ENCODE measurements at places on chromosomes 1 and 21.

DNA sequence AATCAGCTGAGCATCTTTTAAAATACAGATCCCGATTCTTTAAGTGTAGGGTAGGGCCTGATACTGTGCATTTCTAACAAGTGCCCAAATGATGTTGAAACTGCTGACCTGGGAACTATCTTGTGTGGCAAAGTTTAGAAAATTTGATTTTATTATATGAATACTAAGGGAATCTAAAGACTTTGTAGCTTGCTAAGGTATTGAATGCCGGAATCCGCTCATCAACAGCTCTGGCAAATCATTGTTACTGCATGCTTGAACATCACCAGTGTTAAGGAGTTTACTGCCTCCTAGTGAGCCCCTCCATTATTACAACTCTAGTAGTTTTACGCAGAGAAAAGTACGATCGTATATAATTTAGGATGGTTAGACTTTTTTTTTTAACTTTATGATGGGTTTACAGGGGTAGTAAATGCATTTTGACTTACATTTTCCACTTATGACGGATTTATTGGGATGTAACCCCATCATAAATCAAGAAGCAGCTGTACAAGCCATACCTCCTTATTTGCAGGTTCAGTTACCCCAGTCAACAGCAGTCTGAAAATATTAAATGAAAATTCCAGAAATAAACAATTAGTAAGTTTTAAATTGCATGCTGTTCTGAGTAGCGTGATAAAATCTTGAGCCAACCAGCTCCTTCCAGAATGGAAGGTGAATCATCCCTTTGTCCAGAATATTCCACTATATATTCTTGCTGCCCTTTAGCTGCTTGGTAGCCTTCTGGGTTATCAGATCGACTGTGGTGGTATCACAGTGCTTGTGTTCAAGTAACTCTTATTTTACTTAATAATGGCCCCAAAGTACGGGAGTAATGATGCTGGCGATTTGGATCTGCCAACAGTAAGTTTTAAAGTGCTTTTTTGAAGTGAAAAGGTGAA, 892 bp downstream of the TYW3 start:
- no peak for DNase-seq

DNA sequence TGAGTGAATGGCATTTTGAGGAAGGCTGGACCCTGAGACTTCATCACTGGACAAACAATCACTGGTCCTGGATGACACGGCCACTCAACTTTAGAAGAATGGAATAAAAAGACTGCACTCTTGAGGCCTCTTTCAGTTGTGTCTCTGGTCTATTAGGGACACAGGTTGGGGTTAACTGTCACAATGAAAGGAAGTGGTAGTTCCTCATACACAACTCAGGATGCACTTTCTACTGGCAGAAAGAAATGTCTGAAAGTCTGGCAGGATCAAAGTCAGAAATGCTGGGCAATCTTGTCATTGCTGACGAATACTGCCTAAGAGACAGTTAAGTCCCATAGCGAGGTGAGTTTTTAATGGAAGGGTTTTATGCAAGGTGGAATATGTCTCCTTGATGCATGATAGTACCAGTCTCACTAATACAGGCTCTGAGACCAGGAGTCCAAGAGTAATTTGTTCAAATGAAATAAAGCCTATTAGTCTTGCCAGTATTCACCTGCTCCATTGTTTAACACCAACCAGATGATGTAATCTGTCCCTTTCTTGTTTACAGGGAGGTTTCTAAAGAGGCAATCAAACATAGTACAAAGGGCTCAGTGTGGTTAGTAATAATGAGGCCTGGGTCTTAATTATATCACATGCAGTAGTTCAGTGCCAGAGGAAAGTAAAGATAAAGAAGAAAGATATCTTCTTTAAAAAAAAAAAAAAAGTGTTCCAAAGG, 11.2 kb upstream of the RRP15 start:
- DNase-seq = no peak

DNA sequence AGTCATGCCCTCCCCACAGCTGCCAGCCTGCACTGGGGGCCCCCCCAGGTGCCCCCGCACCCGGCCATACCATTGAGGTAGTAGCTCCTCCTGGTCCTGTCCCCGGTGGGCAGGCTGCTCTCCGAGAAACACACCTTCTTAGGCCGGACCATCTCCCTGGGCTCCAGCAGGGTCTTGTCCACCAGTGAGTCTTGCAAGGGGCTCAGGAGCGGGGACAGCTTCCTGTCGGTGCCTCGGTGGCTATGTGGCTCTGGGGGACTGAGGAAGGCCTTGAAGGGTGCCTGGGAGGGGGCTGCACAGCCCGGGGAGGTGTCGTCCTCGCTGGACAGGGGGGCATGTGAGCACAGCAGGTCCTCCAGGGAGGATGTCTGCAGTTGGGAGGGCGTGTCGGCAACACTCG, 12.9 kb upstream of the FTCD start:
- DNase-seq = peak; percentile 63

- DNase-seq = no peak
Observed at GRCh38 chr1:36432616-36433015, 17.6 kb downstream of the OSCP1 start.

DNA sequence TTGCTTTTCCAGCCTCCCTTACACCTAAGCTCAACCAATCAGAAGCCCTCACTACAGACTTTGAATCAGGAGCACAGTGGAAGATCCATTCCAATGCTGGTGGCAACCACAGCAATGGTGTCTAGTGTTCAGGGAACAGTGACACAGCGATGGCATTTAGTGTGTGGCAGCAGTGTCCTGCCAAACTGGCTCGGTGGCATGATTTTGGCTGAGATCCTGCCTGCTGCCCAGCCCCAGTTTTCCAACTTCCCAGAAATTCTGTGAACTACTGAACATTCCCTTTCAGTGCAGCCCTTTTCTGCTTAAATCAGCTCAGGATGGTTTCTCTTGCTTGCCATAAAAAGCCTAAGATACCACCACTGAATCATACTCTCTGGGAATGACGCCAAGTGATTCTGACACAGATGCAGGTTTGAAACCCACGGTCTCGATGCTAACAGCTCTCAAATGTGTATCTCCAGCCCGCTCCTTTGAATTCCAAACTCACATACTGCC, 8.8 kb downstream of the ASAP3 start:
- DNase-seq = no peak

GRCh38 chr1:174337000-174337681, 110.6 kb upstream of the GPR52 start:
- no peak for DNase-seq

GRCh38 chr1:224082146-224082545, 31.8 kb upstream of the FBXO28 start:
- DNase-seq = no peak

GRCh38 chr1:28392027-28392652, 22.6 kb downstream of the PHACTR4 start:
- DNase-seq = no peak

DNA sequence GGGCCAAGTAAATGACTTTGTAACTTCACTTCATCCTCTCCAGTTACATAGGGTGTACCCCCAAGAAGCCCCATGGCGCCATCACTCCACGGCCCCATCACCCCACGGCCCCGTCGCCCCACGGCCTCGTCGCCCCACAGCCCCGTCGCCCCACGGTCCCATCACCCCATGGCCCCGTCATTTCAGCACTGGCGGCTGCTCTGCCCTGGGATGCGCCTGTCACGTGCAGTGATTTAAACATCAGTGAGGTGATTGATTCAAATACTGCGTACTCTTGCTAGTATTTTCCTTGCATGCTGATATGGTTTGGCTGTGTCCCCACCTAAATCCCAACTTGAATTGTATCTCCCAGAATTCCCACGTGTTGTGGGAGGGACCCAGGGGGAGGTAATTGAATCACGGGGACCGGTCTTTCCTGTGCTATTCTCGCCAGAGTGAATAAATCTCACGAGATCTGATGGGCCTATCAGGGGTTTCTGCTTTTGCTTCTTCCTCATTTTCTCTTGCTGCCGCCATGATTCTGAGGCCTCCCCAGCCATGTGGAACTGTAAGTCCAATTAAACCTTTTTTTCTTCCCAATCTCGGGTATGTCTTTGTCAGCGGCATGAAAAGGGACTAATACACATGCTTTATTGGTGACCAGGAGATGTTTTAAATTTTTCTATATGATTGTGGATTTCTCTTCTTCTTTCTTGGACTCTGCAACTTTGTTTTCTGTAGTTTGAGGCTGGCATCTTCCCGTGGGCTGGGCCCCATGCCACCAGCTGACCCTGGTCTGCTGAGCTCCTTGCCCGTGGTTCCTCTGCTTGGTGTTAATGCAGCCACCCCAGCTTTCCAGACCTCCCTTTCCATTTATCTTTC, 50.1 kb upstream of the PCBP3 start:
- DNase-seq = peak; percentile 74

DNA sequence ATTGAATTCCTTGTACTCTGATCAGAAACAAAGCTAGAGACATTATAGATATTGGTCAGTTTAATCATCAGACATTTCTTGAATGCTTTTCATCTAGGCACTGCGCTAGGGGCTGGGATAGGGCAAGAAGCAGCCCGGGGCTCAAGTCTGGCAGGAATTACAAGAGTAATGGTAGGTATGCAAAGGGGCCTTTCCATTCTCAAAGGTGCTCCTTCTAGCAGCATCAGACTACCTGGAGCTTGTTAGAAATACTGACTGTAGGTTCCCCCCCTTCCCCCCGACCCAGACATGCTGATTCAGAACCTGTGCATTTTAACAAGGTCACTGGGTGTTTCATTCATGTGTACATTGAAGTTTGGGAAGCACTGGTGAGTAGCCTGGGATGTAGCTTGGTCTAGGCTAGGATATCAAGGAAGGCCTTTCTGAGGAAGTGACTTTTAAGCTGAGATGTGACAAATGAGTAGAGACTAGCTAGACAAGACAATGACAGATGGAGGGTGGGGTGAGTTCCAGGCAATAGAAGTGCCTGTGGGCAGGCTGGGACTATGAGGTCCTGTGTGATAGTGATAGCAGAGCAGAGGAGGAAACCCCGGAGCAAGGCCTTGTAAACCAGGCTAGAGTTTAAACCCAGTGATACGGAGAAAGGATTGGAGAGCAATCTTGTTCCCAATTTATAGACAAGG, 26.3 kb downstream of the NFASC start:
- no peak for DNase-seq

GRCh38 chr1:39129514-39129913, 75.0 kb upstream of the MACF1 start:
- DNase-seq = no peak

GRCh38 chr1:237282208-237282783, 240.3 kb downstream of the RYR2 start:
- DNase-seq = no peak

DNA sequence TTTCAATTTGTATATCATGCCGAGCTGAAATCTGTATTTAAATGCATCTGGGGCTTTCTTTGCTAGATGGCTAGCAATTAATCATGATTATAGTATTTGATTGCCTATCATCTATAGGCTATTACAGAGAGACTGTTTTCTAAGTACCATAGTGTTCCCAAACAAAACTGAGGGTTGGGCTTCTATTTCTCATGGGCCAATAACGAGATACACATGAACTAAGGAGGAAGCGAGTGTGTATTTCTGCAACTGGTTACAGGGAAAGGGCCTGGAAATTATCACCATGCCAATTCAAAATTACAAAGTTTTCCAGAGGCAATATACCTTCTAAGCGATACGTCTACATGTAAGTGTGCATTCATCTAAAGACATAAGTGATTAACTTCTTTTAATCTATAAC, 744.5 kb upstream of the BRINP3 start:
- no peak for DNase-seq

DNA sequence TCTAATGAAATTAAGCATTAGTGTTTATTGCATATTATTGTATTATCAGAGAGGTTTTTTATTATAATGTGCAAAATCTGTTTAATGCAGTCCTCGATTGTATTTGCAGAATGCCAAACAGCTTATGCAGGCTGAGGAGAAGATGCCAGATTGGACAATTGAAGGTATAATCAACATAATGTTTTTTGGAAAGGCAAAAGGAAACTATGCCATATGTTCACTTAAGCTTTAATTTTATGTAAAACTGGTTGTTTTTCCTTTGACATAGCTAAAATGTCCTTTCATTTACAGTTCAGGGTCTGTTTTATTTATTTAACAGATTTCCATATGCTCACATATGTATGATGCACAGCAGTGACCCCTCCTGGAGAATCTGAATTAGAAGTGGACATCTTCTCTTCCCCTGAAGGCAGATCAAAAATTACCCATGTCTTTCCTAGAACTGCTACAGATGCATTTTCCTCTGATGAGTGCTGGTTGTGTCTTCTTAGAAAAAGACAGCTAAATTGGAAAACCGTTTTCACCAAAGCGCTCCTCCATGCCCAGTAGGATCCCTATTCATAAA, 143.5 kb upstream of the USH2A start:
- DNase-seq = no peak

GRCh38 chr21:40244981-40245380, 377.7 kb downstream of the PCP4 start:
- no peak for DNase-seq

- no peak for DNase-seq
Observed at GRCh38 chr1:192849011-192849410, 40.2 kb downstream of the RGS2 start.

DNA sequence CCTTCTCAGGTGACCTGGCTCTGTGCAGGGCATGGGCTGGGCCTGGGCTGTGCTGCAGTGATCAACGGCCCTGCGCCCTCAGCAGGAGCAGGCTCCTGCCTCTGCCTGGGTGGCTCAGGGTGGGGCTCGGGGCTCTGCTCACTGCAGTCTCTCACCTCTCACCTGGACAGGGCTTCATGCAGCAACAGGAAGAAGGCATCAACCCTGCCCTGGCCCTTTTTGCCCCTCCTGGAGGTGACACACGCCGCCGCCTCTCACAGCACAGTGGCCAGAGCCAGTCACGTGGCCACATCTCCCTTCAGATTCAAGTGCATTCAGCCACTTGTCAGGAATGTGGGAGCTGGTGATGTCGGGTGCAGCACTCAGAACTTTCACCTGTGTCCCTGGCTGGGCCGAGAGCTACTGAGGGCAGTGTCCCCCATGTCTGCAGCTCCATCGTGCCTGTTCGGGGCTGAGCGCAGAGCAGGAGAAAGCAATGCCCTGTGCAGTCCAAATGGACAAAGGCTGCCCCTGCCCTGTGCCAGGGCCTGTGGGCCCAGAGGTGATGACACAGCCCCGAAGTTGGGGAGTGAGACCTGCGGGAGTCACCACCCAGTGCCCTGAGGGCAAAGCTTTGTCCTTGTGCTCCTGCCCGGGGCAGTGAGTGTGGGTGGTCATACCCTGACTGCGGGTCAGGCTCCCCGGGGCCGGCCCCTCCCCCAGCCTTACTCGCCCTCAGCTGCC, 314.0 kb downstream of the PTPRU start:
- DNase-seq = peak; percentile 49
